ENCODE measurements at places on chromosomes 5 and 9. TPM values are rescaled to one million over a fixed set of nuclear protein-coding genes. Genes with fewer than 3 reads are reported as not detected.

The TAS2R1 gene
- not detected for total RNA-seq

DNA sequence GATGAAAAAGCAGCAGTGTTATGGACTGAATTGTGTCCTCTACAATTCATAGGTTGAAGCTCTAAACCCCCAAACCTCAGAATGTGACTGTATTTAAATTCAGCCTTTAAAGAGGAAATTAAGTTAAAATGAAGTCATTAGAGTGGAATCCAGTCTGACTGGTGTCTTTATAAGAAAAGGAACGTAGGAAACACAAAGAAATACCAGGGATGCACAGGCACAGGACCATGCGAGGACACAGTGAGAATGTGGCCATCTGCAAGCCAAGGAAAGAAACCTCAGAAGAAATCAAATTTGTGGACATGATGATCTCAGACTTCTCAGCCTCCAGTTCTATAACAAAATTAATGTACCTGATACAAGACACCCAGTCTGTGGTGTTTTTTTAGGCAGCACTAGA is 971.2 kb upstream of the CDH9 start:
- DNase-seq: no peak
- no peaks in the 10 kb centered on the region for H3K36me3 ChIP-seq
- no peak overlapping the region for H3K27ac ChIP-seq
- no peaks in the 10 kb centered on the region for H3K4me1 ChIP-seq
- no peaks in the 10 kb centered on the region for H3K27me3 ChIP-seq

GRCh38 chr5:143201589-143201988 is 201.9 kb downstream of the NR3C1 start:
- DNase-seq: no peak
- H3K27me3 ChIP-seq: no peaks in the 10 kb centered on the region
- no peak overlapping the region for H3K27ac ChIP-seq
- no peak overlapping the region for H3K4me3 ChIP-seq

- DNase-seq: no peak
- no peak overlapping the region for H3K27ac ChIP-seq
- no peak overlapping the region for H3K4me3 ChIP-seq
- H3K36me3 ChIP-seq: no peaks in the 10 kb centered on the region
These were observed 22.6 kb downstream of the FGF1 start for GRCh38 chr5:142663246-142663645.

GRCh38 chr5:137819766-137820165 is 47.9 kb upstream of the MYOT start:
- no peaks in the 10 kb centered on the region for H3K36me3 ChIP-seq
- no peaks in the 10 kb centered on the region for H3K4me1 ChIP-seq
- H3K27ac ChIP-seq: no peak overlapping the region

GRCh38 chr9:68574150-68574549 is 33.5 kb upstream of the TMEM252 start:
- no peaks in the 10 kb centered on the region for H3K36me3 ChIP-seq
- no peaks in the 10 kb centered on the region for H3K4me1 ChIP-seq
- no peaks in the 10 kb centered on the region for H3K27me3 ChIP-seq
- no peak for DNase-seq

DNA sequence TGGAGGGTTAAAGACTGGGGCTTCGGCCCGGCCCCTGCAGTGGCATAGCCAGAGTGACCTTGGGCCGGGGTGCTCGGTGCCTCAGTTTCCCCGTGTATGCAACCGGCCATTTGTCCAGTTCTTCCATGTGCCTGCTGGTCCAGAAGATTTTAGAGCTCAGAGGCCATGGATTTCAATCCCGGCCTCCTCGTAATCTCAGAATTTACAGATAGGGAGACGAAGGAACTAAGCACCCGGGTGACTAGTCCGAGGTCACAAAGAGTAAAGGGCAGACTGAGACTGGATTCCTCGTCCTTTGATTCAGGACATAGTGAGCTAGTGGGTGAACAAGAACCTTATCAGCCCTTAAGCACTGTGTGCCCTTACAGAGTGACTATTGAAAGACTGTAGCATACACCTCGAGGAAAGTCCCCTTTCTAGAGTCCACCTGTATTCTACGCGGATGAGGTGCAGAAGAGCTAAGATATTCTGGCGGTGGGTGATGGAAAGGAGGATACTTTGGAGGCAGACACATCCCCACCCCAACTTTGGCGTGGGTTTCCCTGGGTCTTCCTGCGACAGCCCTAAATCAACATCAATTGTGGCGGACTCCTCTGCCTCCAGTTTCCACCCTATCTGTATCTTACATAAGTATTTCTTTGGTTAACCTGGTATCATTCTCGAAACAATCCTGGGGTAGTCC is 597 bp downstream of the SLC31A1 start:
- peak overlapping the region; percentile 70 for H3K27ac ChIP-seq
- no peaks in the 10 kb centered on the region for H3K27me3 ChIP-seq
- H3K36me3 ChIP-seq: no peaks in the 10 kb centered on the region
- H3K4me1 ChIP-seq: peaks cover 15% of the 10 kb centered on the region

DNA sequence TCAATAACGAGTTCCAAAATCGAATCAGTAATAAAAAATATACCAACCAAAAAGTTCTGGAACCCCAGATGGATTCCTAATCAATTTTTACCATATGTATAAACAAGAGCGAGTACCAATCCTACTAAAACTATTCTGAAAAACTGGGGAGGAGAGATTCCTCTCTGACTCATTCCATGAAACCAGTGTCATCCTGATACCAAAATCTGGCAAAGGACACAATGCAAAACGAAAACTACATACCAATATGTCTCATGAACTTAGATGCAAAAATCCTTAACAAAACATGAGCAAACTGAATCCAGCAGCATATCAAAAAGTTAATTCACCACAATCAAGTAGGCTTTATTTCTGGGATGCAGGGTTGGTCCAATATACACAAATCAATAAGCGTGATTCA is 30.5 kb upstream of the MACIR start:
- no peak overlapping the region for H3K27ac ChIP-seq
- H3K4me3 ChIP-seq: no peak overlapping the region
- no peaks in the 10 kb centered on the region for H3K4me1 ChIP-seq
- no peaks in the 10 kb centered on the region for H3K27me3 ChIP-seq
- DNase-seq: no peak

DNA sequence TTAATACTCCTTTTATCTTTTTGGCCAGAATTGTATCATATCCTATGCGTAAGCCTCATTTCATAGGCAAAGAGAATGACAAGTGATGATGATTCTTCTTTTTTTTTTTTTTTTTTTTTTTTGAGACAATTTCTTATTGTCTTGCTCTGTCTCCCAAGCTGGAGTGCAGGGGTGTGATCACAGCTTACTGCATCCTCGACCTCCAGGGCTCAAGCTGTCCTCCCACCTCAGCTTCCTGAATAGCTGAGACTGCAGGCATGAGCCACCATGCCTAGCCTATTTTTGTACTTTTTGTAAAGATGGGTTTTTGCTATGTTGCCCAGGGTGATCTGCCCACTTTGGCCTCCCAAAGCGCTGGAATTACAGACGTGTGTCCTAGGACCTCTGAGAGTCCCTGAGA is 41.9 kb upstream of the C5orf24 start:
- no peak overlapping the region for H3K4me3 ChIP-seq
- H3K27me3 ChIP-seq: no peaks in the 10 kb centered on the region
- H3K36me3 ChIP-seq: peaks cover 15% of the 10 kb centered on the region
- no peaks in the 10 kb centered on the region for H3K4me1 ChIP-seq
- H3K27ac ChIP-seq: no peak overlapping the region

DNA sequence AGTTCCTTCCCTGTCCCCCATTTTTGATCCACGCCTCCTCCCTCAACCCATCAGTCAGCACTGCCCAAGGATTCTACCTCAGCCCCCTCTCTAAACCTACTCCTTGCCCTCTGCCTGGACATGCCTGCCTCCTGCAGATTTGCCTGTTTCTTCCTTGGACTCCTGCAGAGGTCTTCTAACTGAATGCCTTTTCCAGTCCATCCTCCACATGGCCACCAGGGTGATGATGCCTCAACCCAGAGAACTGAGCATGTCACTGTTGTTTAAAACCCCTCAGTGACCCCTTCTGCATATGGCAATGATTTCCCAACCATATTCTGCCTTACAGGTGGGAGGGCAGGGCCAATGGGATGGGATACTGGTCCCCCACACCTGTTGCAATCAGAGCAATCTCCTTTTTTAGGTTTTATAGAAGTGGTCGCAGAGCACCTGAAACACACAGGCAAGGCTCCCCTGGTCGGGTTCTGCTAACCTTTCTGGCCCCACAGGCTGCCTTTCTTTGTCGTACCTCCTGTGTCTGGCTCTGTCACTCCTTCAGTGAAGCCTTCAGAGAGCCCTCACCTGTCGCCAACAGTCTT is 9.3 kb downstream of the PHYKPL start:
- DNase-seq: no peak
- H3K4me3 ChIP-seq: no peak overlapping the region

DNA sequence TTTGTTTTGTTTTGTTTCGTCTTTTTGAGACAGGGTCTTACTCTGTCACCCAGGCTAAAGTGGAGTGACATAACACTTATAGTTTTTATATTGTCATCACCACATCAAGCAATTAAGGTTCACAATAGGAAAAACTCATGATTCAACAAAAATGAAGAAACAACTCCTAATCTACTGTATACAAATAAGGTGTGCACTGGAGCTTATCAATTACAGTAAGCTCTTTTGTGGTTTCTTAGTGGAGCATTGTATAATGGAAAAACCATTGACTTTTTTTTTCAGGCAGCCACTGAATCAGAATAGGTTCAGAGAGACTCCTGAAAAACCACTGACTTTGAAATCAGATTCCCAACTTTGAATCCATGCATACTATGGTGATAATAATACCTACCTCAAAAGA is 10.8 kb upstream of the PLIN2 start:
- no peaks in the 10 kb centered on the region for H3K4me1 ChIP-seq
- H3K4me3 ChIP-seq: no peak overlapping the region
- no peaks in the 10 kb centered on the region for H3K36me3 ChIP-seq

DNA sequence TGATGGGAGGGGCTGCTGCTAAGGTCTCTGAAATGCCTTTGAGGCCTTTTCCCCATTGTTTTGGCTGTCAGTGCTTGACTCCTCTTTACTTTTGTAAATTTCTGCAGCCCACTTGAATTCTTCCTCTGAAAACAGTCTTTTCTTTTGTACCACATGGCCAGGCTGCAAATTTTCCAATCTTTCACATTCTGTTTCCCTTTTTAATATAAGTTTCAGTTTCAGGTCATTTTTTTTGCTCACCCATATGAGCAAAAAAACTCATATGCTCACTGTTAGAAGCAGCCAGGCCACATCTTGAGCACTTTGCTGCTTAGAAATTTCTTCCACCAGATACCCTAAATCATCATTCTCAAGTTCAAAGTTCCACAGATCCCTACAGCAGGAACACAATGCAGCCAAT is 234.6 kb upstream of the ADRA1B start:
- H3K4me3 ChIP-seq: no peak overlapping the region
- H3K27me3 ChIP-seq: no peaks in the 10 kb centered on the region
- H3K36me3 ChIP-seq: no peaks in the 10 kb centered on the region
- H3K4me1 ChIP-seq: no peaks in the 10 kb centered on the region
- no peak for DNase-seq

The APBB3 gene
- 31.3 TPM for total RNA-seq

GRCh38 chr5:87015901-87016300 is 251.8 kb upstream of the RASA1 start:
- H3K4me1 ChIP-seq: peaks cover 15% of the 10 kb centered on the region
- DNase-seq: no peak
- no peaks in the 10 kb centered on the region for H3K36me3 ChIP-seq
- H3K27me3 ChIP-seq: no peaks in the 10 kb centered on the region

- peak; percentile 36 for DNase-seq
- H3K27me3 ChIP-seq: no peaks in the 10 kb centered on the region
- H3K4me1 ChIP-seq: peaks cover 66% of the 10 kb centered on the region
- H3K36me3 ChIP-seq: no peaks in the 10 kb centered on the region
- H3K4me3 ChIP-seq: peak overlapping the region; percentile 38
- peak overlapping the region; percentile 79 for H3K27ac ChIP-seq
These were observed 30.4 kb upstream of the LTC4S start for GRCh38 chr5:179763215-179763945.

The NRG2 gene
- total RNA-seq: 6.9 TPM

GRCh38 chr9:98280574-98280973 is 25.1 kb upstream of the TBC1D2 start:
- no peaks in the 10 kb centered on the region for H3K4me1 ChIP-seq
- DNase-seq: no peak
- H3K36me3 ChIP-seq: no peaks in the 10 kb centered on the region
- no peaks in the 10 kb centered on the region for H3K27me3 ChIP-seq

The UGT3A2 gene
- total RNA-seq: not detected

GRCh38 chr5:39249564-39250274 is 30.4 kb upstream of the FYB1 start:
- no peaks in the 10 kb centered on the region for H3K27me3 ChIP-seq
- no peaks in the 10 kb centered on the region for H3K4me1 ChIP-seq
- no peak overlapping the region for H3K4me3 ChIP-seq
- H3K36me3 ChIP-seq: no peaks in the 10 kb centered on the region
- no peak for DNase-seq

The POU5F2 gene
- total RNA-seq: 4.6 TPM

DNA sequence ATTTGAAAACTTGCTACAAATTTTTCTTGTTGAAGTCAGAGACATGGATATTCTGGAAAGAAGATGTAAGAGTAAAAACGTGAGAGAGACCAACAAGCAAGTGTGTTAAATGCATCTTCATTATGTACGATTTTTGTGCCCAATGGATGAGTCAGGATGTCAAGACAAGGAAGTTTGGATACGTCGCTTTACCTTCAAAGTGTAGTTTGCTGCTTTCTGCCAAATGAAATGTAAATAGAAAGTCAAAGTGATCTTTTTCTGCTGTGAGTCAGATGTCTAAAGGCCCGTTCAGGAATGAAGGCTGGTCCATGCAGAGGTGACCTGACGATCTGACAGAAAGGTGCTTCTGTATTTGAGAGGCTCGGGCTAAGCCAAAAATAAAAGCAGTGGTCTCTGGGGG is 273.1 kb upstream of the PIK3R1 start:
- H3K4me1 ChIP-seq: peaks cover 33% of the 10 kb centered on the region
- H3K4me3 ChIP-seq: peak overlapping the region; percentile 15
- peak overlapping the region; percentile 19 for H3K27ac ChIP-seq
- H3K36me3 ChIP-seq: no peaks in the 10 kb centered on the region

- peaks cover 16% of the 10 kb centered on the region for H3K4me1 ChIP-seq
- H3K36me3 ChIP-seq: no peaks in the 10 kb centered on the region
- H3K27ac ChIP-seq: no peak overlapping the region
- H3K27me3 ChIP-seq: no peaks in the 10 kb centered on the region
- H3K4me3 ChIP-seq: no peak overlapping the region
These were observed 142.0 kb downstream of the FAM114A2 start for GRCh38 chr5:153896701-153897100.

- H3K27ac ChIP-seq: no peak overlapping the region
- H3K27me3 ChIP-seq: no peaks in the 10 kb centered on the region
- no peak overlapping the region for H3K4me3 ChIP-seq
- peaks cover 13% of the 10 kb centered on the region for H3K4me1 ChIP-seq
These were observed 109.5 kb downstream of the C9orf50 start for GRCh38 chr9:129511285-129511900.

- H3K27ac ChIP-seq: no peak overlapping the region
- no peaks in the 10 kb centered on the region for H3K27me3 ChIP-seq
- H3K36me3 ChIP-seq: peaks cover 5% of the 10 kb centered on the region
- no peak overlapping the region for H3K4me3 ChIP-seq
- DNase-seq: no peak
- H3K4me1 ChIP-seq: no peaks in the 10 kb centered on the region
These were observed 13.3 kb downstream of the ALDH1B1 start for GRCh38 chr9:38405785-38406184.
